ENCODE measurements at places on chromosomes 7 and 10. TPM values are rescaled to one million over a fixed set of nuclear protein-coding genes. Genes with fewer than 3 reads are reported as not detected.

- DNase-seq = no peak
These were observed 283.7 kb downstream of the BMPER start for GRCh38 chr7:34189031-34189430.

DNA sequence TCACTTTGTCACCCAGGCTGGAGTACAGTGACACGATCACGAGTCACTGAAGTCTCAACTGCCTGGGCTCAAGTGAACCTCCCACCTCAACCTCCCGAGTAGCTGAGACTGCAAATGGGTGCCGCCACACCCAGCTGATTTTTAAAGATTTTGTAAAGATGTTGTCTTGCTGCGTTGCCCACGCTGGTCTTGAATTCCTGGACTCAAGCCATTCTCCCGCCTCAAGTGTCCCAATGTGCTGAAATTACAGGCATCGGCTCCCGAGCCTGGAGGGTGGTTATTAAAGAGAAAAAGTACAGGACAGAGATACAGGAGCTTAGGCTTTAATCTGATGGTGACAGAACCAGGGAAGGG lies 55.1 kb downstream of the KCTD7 start:
- no peak for DNase-seq

GRCh38 chr10:31822616-31823318 lies 105.9 kb downstream of the ARHGAP12 start:
- DNase-seq = no peak

DNA sequence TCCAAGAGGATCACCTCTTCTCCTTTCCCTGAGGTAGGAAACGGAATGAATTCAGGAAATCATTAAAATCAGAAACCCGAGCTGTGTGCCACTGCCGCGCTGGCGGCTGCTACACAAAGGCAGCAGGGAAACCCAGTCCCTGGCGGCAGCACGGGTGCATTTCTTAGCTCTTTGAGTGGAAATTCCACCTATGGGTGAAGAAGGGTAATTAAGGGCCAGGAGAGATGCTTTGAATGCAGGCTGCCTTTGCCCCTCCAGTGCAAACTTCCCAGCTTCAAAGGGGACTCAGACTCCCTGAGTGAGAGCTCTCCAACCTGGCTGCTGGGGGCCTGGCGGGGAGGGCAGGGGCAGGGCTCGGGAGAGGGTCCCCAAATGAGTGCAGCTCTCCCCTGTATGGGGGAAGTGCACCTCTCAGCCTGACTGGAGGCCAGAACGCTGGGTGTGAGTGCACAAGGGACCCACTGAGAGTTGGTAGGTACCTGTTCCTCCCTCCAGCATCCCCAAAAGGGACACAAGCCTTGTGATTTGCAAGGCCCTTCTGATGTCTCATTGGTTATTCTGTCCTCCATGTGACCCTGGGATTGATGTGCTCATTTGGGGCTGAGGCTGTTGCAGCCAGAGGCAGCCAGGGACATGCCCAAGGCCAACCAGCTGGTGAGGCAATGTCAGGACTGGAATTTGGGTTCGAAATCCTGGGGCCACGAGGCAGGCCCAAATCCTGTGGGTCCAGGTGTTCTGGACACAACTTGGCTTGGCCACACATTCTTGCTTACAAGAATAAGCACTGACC lies 16.3 kb upstream of the ZMIZ1 start:
- DNase-seq = peak; percentile 53

GRCh38 chr7:42688056-42688371 lies 223.9 kb downstream of the C7orf25 start:
- DNase-seq = no peak

Gene GIMAP7
- total RNA-seq = 49.4 TPM

Data from lower lobe of right lung (tissue), 2 donors.